ENCODE measurements at places on chromosomes 3 and 15.

DNA sequence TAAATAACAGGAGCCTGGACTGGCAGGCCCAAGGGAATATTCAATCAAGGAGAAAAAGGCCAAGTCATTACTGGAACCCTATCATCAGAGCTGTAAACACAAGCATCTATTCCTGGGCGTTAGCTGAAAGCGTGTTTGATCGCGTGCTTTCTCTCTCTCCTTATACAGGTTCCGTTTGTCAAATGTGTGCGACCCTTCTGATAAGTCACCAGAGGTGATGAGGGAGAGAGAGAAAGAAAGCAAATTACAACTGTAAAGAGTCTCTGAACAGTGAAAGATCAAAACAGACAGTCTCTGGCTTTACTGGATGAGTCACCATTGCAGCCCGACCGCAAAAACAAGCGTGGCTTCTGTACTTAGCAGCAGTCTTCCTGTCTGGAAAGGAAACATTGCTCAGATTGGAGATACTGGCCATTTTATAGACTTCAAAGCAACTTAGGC, 39.5 kb upstream of the TPRG1 start:
- peak; percentile 73 for DNase-seq

- no peak for DNase-seq
These were observed 813.8 kb downstream of the TUSC7 start for GRCh38 chr3:117523418-117523817.

- DNase-seq, result no peak
These were observed 18.4 kb downstream of the MEIS2 start for GRCh38 chr15:37081983-37082382.

DNA sequence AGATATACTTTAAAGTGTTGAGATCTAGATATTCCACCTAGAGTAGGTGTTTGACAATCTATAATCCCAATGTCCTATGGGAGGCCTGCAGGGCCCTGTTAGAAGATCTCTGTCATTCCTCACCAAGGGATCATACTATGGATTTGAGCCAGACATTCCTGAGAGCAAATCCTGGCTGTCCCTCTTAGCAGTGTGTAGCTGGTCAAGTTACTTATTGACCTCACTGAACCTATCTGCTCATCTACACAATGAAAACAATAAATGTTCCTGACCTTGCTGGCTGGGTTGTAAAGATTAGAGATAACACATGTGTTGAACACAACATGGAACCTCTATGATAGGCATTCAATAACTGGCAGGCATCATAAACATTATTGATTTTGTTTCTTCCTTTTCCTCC, 265.6 kb upstream of the ATP11B start:
- DNase-seq, result no peak

DNA sequence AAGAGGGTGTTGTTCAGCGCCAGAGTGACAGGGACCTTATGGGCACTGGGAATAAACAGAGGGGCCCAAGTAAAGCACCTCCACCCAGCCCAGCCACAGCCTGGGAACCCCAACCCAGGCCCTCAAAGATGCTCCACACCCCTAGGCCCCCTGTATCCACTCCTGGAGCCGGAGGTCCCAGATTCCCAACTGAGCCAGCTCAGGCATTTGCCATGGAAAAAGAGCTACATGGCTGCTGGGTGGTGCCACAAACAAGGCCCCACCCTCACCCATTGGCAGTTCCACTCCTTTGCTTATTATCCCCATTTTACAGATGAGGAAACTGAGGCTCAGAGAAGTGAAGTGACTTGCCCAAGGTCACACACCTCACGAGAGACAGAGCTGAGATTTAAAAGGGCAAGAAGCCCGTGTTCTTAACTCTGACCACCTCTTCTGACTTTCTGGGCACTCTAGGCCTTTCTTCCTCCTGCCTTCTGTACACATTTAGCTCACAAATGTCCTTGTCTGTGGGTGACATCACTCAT, 16.9 kb downstream of the ANPEP start:
- DNase-seq, result no peak

- DNase-seq, result no peak
These were observed 2.7 kb downstream of the RFTN1 start for GRCh38 chr3:16510620-16511319.

DNA sequence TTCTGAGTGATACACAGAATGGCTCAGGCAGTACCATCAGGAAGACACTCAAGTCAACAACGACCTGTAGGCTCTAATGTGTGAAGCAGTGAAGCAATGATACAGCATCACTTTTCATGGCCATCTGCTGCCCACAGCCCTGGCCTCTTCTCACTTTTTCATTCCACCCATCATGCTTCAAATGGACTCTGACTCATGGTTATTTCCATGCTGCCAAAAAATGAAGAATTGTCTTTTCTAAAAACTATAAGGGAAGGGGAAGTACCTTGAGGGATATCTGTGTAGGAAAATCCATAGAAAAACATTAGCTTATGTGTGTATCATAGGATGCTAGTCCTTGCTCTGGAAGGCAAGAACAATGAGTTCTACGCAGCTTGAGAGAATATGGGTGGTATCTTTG, 11.5 kb downstream of the HGD start:
- DNase-seq, result no peak

DNA sequence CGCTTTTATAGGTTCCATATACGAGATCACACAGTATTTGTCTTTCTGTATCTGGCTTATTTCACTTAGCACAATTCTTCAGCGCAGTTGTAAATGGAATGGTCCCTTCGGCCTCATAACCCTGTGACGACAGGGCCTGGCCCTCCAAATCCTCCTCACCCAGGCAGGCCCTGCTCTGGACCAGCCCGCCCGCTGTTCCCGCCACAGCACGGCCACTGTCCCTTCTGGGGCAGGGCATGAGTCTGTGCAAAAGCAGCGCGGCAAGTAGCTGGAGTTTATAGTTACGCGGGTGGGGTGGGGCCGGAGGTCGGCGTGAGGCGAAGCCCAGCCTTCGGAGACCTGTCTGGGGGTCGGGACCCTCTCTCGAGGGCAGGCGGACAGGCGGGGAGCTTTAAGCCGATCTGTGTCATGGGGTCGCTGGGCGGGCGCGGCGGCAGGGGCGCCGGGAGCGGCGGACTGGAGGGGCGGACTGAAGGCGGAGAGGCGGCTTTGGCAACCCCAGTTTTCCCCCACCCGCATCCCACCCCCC, 543 bp downstream of the ARPIN start:
- no peak for DNase-seq

DNA sequence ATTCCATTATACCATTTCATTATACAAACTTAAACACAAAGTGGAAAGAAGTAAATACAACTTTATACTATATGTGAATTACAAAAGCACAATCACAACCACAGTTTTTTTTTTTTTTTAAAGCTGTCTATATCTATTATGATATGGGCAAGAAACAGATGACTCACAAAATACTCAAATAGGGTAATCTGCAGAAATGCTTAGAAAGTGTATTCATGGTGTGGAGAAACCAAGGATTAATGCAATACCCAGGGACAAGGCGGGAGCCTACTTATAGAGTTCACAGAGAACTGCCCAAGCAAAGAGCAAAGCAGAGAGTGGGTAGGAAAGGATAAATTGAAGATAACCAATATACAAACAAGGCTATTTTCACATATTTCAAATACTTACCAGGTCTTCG, 332.0 kb downstream of the FHIT start:
- no peak for DNase-seq

DNA sequence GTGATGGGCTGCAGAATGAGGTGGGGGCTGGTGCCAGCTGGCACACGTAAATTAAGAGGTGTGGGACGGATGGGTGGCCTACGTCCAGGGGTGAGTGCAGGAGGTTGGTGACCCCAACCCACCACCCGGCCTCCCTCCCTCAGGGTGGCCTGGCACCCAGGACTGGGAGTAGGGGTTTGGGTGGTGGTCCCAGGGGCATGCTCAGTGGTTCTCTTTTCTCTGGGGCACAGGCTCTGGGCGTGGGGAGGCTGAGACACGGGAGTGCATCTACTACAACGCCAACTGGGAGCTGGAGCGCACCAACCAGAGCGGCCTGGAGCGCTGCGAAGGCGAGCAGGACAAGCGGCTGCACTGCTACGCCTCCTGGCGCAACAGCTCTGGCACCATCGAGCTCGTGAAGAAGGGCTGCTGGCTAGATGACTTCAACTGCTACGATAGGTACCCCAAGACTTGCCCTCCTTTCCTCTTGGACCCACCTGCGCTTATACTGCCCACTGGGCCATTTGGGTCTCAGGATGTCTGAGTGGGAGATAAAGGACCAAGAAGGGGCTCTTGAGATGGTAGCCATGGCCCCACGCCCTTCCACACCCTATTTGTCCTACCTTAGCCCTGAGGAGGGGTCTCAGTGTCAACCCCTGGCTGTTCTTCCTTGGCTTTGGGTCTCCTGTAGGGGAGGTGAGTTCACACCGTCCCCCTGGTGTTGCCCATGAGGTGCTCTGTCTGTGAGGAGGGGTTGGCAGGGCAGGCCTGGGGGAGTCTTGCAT, 18.9 kb upstream of the EXOG start:
- no peak for DNase-seq

- no peak for DNase-seq
These were observed 1.0 kb downstream of the LRRC3B start for GRCh38 chr3:26623419-26624208.

DNA sequence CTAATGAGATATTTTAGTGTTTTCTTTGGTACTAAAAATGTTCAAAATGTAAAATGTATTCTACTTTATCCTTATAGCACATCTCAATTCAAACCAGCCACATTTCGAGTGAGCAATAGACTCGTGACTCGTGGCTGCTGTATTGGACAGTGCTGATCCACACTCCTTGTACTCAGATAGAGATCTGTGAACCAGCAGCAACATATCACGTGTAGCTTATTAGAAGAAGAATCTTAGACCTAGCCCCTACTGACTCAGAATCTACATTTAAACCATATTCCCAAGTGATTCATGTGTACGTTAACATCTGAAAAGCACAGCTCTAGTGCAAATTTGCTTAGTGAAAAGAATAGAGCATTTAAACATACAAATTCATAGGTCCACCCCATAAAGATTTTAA, 130.9 kb downstream of the IL1RAP start:
- no peak for DNase-seq

GRCh38 chr15:92586383-92586942, 69.1 kb downstream of the FAM174B start:
- DNase-seq, result no peak

GRCh38 chr3:1552831-1553230, 460.0 kb downstream of the CNTN6 start:
- no peak for DNase-seq

DNA sequence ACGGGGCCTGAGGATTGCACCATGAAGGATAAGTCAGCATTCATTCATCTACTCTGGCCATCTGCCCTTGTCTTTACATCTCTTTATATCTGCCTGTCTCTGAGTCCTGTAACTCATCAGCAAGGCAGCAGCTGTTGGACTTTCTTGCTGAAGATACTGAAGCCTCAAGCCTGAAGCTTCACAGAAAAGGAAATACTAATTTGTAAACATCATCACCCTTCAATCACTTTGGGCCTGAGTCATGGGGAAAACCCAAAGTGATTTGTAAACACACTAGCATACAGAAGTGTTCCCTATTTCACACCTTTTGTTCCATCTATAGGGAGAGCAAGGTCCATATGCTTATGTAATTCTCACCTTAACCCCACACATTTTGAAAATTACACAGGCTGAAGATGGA, 928.2 kb downstream of the EPHA3 start:
- no peak for DNase-seq

- DNase-seq, result no peak
These were observed 60.7 kb upstream of the ALDH1A3 start for GRCh38 chr15:100818927-100819326.

GRCh38 chr3:134302674-134303073, 52.0 kb upstream of the RYK start:
- DNase-seq, result no peak

- no peak for DNase-seq
These were observed 91.1 kb downstream of the TRIM42 start for GRCh38 chr3:140768941-140769340.

DNA sequence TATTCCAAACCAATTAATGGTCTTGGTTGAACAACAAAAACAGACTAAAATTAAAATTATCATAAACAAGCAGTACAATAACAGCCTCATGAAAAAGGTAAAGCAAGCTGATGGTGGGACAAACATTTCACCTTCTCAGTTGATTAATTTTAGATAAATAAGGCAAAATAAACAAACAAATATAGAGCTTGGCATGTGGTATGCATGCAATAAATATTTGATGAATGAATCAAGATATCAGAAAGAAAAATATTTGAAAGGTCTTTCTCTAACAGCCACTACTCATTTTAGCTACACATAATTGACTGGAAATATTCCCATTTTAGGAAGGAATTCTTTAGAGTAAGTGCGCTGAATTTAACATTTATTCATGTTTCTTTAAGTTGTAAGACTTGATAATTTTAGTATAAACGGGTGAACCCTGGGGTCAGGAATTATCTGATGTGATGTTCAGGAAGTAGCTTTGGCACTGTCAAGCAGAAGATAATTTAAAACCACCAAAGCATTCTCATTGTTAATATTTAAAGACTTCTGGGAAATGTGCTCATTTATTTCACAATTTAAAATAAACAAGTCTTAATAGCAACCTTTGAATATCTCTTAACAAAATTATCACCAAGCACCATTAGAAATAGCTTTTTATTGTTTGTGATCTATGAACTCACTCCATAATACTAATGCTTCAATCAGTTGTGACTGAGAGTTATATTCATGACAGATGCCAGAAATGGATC, 372.3 kb upstream of the TGFBR2 start:
- no peak for DNase-seq

DNA sequence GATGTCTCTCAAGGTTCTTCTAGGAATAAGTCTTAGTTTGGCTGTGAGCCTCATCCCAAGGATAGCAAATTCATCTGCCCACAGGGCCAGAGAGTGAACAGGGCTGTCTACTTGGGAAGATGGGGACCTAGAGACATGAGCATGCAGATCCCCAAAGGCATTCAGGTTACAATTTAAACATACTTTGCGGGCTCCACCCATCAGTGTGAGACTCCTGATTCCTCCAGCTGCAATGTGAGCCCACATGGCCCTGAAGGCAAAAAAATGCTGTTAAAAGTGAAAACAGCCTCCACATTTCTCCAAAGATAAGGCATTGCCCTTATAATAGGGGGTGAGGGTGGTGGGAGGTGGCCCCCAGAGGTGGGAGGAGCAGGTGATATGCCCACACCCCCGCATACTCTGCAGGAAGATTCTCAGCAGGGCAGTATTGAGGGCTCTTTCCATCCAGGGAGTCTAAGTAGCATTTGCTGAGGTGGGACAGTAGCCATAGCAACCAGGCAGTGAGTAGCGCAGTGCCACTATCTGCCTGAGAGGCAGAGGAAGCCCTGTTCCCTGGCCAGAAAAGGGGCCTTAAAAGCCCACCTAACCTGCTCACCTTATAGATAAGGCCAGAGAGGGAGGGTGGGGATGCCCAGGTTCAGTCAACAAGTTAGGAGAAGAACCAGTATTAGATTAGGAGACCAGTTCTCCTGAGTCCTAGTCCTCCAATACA, 31.2 kb downstream of the TGM4 start:
- no peak for DNase-seq

DNA sequence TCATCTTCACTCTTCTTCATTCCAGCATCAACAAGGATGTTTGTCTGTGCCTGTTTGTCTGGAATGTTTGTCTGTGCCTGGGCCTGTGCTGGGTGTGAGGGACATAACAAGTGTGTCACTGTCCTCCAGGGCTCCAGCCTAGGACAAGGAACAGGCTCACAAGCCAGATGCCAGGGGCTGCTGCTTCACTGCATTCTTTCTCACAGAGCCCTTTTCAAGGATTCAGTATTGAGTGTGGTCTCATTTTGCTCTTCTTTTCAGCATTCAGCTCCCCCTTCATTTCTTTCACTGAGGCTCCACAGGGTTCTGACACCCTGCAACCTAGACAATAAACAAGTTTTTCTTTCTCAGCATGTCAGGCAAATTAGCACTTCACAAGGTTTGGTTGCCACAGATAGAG, 43.6 kb upstream of the KY start:
- DNase-seq, result no peak
